Smooth muscle cell of the brain vasculature (primary cell): ENCODE measurements at places on chromosomes 2 and 18.

DNA sequence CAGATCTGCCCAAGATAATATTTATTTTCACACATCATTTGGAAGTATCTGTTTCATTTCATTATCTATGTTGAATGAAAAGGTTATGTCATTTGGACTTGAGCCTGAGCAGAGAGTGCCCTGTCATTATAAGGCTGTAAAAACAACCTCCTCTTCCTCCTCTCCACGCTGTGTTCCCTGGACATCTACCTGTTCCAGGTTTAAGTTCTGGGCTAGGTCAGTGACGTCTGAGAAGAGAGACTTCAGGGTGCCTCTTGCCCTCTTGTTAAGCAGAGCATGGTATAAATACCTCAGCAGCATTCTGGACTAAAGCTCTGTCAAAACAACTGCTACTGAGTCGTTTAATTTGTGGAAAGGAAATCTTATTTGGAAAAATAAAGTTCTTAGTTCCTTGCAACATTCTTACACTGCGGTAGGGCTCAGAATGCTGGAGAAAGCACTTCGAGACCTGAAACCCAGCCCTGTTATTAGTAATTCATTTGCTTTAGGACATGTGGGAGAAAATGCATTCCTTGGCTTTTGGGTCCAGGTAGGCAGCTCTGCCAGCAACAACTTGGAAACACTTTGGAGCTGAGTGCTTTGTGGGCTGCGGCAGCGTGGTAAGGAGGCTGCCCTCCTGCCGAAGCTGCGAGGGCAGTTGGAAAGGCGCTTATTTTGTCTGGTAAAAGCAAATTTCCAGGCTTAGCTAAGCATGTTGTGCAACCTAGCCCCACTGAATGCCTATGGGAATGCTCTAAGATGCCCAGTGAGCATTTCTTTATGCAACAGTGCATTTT lies 91.8 kb upstream of the NEDD4L start:
- no peak for DNase-seq

GRCh38 chr2:102520009-102520408 lies 47.0 kb downstream of the SLC9A4 start:
- no peak for DNase-seq

- DNase-seq = no peak
These were observed 3.1 kb downstream of the TWIST2 start for GRCh38 chr2:238851026-238851425.

- no peak for DNase-seq
These were observed 249.8 kb downstream of the TXNL1 start for GRCh38 chr18:56388571-56388970.

DNA sequence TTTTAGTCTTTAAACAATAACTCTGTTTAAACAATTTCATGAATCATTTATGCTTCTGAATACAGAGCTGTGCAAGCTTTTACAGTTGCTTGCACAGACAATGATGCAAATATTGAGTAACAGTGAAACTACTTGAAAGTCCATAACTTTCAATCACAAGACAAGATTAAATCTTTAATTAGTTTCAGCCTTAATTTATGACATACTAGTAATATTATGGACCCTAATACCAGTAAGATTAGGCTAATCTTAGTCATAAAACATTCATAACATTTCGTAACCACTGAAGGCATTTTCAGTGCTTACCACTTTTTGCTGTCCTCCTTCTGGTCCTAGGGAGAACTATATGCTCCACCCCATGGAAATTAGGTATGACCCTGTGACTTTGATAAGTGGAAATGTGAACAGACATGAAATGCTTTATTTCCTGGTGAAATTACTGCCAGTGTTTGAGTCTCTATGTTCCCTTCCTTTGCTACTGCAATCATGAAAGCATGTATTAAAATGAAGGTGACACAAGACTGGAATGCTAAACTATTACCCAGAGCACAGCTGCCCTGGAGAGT lies 1.8 kb upstream of the COBLL1 start:
- no peak for DNase-seq
